ENCODE measurements at places on chromosomes 12 and 14.

- H3K27me3 ChIP-seq, result no peaks in the 10 kb centered on the region
- no peak overlapping the region for H3K4me3 ChIP-seq
- peaks cover 95% of the 10 kb centered on the region for H3K36me3 ChIP-seq
- DNase-seq, result no peak
- H3K4me1 ChIP-seq, result no peaks in the 10 kb centered on the region
- no peak overlapping the region for H3K27ac ChIP-seq
Observed at GRCh38 chr12:109492371-109492770, 14.9 kb downstream of the UBE3B start.

DNA sequence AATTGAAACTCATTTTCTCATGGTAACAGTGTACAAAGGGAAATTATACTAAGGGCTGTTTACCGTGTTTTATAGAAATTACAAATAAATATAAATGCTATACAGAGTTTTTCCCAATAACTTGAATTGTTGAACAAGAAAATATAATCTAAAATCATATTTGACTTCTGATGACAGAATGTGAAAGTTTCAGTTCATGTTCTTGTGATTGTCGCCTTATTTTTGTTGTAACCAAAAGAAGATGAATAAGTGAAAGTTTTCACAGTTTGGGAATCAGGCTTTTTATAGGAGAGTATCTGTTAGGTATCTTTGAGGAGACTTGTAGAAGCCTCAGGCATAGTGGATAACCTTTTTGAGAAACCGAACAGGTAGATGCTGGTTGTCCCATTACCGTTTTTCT lies 28.1 kb downstream of the ANO6 start:
- H3K27me3 ChIP-seq, result no peaks in the 10 kb centered on the region
- DNase-seq, result no peak
- H3K4me3 ChIP-seq, result no peak overlapping the region
- no peaks in the 10 kb centered on the region for H3K36me3 ChIP-seq
- no peak overlapping the region for H3K27ac ChIP-seq
- H3K4me1 ChIP-seq, result peaks cover 18% of the 10 kb centered on the region

DNA sequence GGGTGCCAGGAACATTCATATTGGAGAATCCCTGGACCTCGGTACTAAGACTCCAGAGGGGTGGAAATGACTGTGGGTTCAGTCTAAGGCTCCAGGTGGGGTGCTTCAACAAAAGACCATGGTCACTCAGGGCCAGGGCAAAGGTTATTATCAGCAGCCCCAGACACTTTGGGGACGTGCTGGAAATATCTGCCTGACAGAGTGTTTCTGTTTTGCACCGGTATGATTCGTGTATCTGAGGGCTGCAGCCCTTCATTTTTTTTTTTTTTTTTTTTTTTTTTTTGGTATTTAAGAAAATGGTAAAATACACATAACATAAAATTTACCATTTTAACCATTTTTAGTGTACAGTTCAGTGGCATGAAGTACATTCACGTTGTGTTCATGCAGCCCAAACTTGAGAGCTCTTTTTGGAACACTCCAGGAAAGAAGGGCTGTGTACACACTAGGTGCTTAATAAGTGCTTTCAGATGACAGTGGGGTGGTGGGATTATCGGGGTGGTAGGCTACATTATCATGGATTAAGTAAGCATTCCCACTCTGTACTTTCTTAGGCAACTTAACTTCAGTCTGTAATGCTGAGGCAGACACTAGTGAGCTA lies 120.3 kb downstream of the CHST11 start:
- peaks cover 17% of the 10 kb centered on the region for H3K4me1 ChIP-seq
- H3K27ac ChIP-seq, result no peak overlapping the region
- no peak overlapping the region for H3K4me3 ChIP-seq
- no peaks in the 10 kb centered on the region for H3K27me3 ChIP-seq
- DNase-seq, result no peak

GRCh38 chr12:55724940-55725309 lies 3.9 kb downstream of the CD63 start:
- no peak overlapping the region for H3K27ac ChIP-seq
- H3K4me3 ChIP-seq, result no peak overlapping the region
- peaks cover 49% of the 10 kb centered on the region for H3K4me1 ChIP-seq
- DNase-seq, result no peak

- H3K4me3 ChIP-seq, result peak overlapping the region; percentile 89
- no peak for DNase-seq
- H3K4me1 ChIP-seq, result peaks cover 45% of the 10 kb centered on the region
- H3K27ac ChIP-seq, result peak overlapping the region; percentile 88
- H3K36me3 ChIP-seq, result no peaks in the 10 kb centered on the region
Observed at GRCh38 chr14:99604766-99605298, 825 bp upstream of the CCDC85C start.

- DNase-seq, result no peak
- no peaks in the 10 kb centered on the region for H3K4me1 ChIP-seq
Observed at GRCh38 chr12:66647034-66647691, 31.7 kb downstream of the GRIP1 start.

- peaks cover 18% of the 10 kb centered on the region for H3K4me1 ChIP-seq
- H3K36me3 ChIP-seq, result peaks cover 4% of the 10 kb centered on the region
- no peak overlapping the region for H3K4me3 ChIP-seq
- H3K27me3 ChIP-seq, result peaks cover 2% of the 10 kb centered on the region
- no peak for DNase-seq
Observed at GRCh38 chr14:104898870-104899510, 25.7 kb upstream of the PLD4 start.

GRCh38 chr12:105083551-105084105 lies 630 bp downstream of the ALDH1L2 start:
- H3K4me3 ChIP-seq, result peak overlapping the region; percentile 59
- peak overlapping the region; percentile 59 for H3K27ac ChIP-seq
- peaks cover 10% of the 10 kb centered on the region for H3K4me1 ChIP-seq
- H3K27me3 ChIP-seq, result no peaks in the 10 kb centered on the region
- H3K36me3 ChIP-seq, result no peaks in the 10 kb centered on the region

DNA sequence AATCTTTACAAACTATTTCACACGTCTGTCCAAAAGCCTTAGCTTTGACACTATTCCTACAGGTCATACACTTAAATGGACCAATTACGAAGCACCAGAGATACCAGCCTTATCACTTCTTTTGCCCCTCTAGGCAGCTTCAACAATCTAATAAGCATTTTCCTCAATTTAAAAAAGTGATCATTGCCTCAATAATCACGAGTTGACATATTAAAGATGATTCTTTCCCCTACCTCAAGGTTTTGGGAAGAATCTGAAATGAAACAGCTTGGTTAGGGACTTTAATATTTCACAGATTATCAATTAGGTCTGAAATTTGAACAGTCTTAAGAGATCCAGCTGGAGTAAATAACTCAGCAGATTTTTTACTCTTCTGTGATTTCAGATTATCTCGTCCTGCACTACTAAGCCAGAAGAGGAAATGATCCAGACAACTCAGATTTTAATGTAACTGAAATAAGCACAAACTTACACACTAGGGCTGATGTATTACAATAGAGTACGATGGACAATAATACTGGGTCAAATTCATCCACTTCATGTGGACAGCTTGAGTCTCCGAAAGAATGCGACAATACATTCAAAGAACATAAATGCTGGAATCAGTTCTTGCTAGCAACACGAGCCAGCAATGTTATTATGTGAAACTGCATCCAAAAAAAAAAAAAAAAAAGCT lies 15.9 kb downstream of the UBE2N start:
- no peak overlapping the region for H3K27ac ChIP-seq
- H3K4me1 ChIP-seq, result peaks cover 94% of the 10 kb centered on the region
- no peak overlapping the region for H3K4me3 ChIP-seq
- no peak for DNase-seq

DNA sequence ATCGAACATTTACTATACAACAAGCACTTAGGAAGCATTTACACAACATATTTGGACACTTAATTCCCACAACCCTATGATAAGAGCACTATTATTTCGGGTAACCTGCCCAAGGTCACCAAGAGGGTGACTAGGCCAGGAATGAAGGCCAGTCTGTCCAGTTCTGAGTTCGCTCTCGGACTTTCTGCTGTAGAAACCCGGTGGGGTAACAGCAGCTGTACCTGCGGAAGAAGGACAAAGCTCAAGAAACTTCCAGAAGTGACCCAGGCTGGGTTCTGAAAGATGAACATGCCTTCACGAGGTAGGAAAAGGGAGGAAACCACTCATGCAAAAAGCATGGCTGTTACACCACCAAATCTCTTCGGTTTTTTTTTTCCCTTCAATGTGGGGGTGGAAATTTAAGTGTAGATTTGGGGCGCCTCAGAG lies 10.8 kb downstream of the PLA2G1B start:
- peaks cover 11% of the 10 kb centered on the region for H3K4me1 ChIP-seq
- peak overlapping the region; percentile 64 for H3K4me3 ChIP-seq
- DNase-seq, result peak; percentile 10

DNA sequence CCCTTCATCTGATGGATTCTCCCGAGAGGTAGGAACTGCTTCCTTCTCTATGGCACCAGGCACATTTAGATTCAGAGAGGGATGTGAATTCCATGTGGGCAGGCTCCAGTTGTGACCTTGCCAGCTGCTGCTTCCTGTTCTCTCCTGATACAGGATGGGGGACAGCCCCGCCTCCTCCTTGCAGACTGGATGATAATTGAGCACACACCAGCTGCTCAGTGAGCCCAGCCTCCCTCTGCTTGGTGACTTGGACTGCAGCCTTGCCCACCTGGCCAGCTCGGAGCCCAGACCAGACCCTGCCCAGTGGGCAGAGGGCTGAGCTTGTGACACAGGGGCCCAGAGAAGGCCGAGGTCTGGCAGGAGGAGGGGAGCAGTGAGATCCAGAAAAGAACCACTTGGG lies 90.2 kb downstream of the CALM1 start:
- no peak overlapping the region for H3K4me3 ChIP-seq
- no peak overlapping the region for H3K27ac ChIP-seq
- H3K27me3 ChIP-seq, result no peaks in the 10 kb centered on the region
- DNase-seq, result no peak

- no peak overlapping the region for H3K4me3 ChIP-seq
- no peak overlapping the region for H3K27ac ChIP-seq
- no peak for DNase-seq
- no peaks in the 10 kb centered on the region for H3K36me3 ChIP-seq
- no peaks in the 10 kb centered on the region for H3K27me3 ChIP-seq
- peaks cover 18% of the 10 kb centered on the region for H3K4me1 ChIP-seq
Observed at GRCh38 chr14:89237921-89238529, 179.0 kb downstream of the FOXN3 start.

DNA sequence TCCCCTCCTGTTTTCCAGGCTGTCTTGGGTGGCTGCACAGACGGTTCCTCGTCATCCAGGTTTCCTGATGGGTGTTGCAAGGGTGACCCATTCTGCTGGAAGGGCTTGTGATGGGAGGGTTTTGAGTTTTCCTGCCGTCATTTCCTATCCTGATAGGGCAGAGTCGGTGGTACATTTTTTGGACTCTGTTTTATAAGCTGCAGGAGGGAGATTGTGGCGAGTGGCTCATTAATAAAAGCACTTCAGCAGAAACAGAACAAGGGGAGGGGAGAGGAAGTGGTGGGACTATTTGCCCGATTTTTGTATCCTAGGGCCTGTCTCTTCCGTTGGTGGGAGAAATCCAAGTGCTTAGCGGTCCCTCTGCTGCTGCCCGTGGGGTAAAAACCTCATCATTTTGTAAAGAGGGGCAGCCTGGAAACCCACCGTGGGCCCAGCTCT lies 40.0 kb downstream of the TSPAN9 start:
- H3K27me3 ChIP-seq, result no peaks in the 10 kb centered on the region
- H3K4me1 ChIP-seq, result peaks cover 48% of the 10 kb centered on the region
- DNase-seq, result no peak
- H3K4me3 ChIP-seq, result no peak overlapping the region
- H3K36me3 ChIP-seq, result no peaks in the 10 kb centered on the region

DNA sequence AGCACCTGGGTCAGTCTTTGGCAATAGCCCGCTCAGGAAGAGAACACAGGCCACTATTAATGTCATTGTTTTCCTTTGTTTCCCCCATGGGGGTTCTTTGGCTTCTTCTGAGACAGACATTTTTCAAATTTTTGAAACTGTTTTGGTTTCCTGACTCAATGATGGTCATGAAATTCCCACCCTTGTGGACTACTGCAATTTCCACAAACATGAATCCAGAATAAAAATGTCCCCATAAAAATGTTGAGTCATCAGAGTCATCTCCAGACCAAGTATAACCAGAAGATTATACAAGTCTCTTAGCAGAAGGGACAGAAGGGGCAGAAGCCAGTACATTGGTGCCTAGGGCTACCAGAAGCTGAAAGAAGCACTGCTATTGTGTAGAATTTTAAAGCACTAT lies 29.1 kb downstream of the SLCO1A2 start:
- no peak for DNase-seq
- no peaks in the 10 kb centered on the region for H3K36me3 ChIP-seq
- H3K27me3 ChIP-seq, result no peaks in the 10 kb centered on the region
- no peak overlapping the region for H3K27ac ChIP-seq
- no peaks in the 10 kb centered on the region for H3K4me1 ChIP-seq

GRCh38 chr12:42957136-42957535 lies 367.6 kb upstream of the PRICKLE1 start:
- H3K36me3 ChIP-seq, result no peaks in the 10 kb centered on the region
- H3K27me3 ChIP-seq, result no peaks in the 10 kb centered on the region
- no peak overlapping the region for H3K4me3 ChIP-seq
- H3K27ac ChIP-seq, result no peak overlapping the region
- DNase-seq, result no peak
- peaks cover 5% of the 10 kb centered on the region for H3K4me1 ChIP-seq

DNA sequence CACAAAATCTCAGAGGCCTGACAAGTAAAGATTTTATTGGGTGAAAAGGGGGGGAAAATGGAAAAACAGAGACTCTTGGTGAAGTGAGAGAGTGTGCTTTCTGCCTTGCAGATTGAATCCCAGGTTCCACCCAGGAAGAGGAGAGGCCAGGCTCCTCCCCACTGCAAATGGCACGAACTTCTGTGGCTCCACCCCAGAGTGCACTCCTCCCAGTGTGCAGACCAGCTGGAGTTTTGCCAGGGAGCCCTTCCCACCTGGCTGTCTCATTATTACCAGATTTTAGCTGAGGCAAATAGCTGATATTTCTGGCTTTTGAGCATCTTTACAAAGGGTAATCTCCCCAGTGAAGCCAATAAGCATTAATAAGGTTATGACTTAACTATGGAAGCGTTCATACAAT lies 51.9 kb downstream of the TESPA1 start:
- H3K4me1 ChIP-seq, result peaks cover 13% of the 10 kb centered on the region
- no peaks in the 10 kb centered on the region for H3K27me3 ChIP-seq
- no peaks in the 10 kb centered on the region for H3K36me3 ChIP-seq

DNA sequence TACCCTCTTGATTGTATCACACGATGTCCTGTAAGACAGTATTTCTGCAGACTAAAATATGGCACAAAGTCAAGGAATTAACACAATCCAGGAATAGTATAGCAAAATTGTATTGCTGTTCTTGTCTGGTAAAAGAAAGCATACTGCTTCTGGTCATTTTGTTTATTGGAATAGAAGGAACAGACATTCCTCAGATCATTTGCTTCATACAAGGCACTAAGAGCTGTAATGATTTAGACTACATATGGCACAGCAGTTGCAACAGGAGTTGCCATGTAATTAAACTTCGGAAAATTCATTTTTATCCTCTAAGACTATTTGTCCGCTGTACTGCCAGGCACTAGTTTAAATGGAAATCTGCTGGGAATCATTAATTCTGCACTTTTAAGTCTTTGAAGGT lies 7.6 kb upstream of the KERA start:
- H3K27ac ChIP-seq, result no peak overlapping the region
- no peaks in the 10 kb centered on the region for H3K27me3 ChIP-seq
- H3K36me3 ChIP-seq, result no peaks in the 10 kb centered on the region
- H3K4me3 ChIP-seq, result no peak overlapping the region
- no peak for DNase-seq

- peak overlapping the region; percentile 94 for H3K27ac ChIP-seq
- peaks cover 9% of the 10 kb centered on the region for H3K36me3 ChIP-seq
- H3K27me3 ChIP-seq, result no peaks in the 10 kb centered on the region
- peak; percentile 79 for DNase-seq
Observed at GRCh38 chr14:68978172-68978911, 760 bp downstream of the ACTN1 start.

GRCh38 chr12:66733839-66734238 lies 55.0 kb upstream of the GRIP1 start:
- no peaks in the 10 kb centered on the region for H3K36me3 ChIP-seq
- H3K4me3 ChIP-seq, result no peak overlapping the region
- H3K27ac ChIP-seq, result no peak overlapping the region
- no peak for DNase-seq
- no peaks in the 10 kb centered on the region for H3K4me1 ChIP-seq

Measured in lower lobe of right lung (tissue), 2 donors.